ENCODE measurements at places on chromosomes 11 and 22.
A peak's percentile ranks its signal among the peaks of the same experiment; 100 is the strongest.

DNA sequence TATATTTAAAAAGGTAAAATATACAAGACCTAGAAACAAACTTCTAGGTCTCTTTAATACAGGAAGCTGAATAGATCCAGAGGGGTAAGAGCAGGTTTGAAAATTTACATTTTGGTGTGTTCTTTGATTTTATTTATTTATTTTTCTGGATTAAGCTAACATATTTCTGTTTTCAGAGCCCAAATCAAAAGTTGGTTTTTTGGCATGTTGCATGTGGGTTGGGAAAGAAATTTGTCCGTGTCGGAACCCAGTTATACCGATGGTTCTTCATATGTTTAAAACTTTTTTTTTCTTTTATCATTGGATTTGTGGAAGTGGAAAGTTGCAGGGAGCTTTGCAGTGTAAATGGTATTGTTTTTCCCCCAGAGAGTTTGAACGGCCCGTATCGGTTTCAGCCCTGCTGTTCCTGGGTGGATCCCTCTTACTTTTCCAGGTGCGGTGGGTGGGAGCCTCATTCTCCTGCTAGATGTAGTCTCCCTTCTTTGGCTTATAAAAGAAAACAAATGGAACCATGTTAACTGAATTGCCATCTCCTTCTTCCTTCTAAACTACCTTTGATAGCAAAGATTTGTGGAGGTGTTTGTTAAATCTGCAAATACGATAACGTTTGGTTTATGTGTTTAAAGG lies 746 bp downstream of the CTNND1 start:
- DNase-seq: no peak

GRCh38 chr11:20197881-20198280 lies 37.6 kb upstream of the DBX1 start:
- no peak for DNase-seq

GRCh38 chr11:46234311-46234710 lies 43.2 kb upstream of the CREB3L1 start:
- no peak for DNase-seq

- no peak for DNase-seq
Observed at GRCh38 chr11:60170566-60170965, 12.3 kb downstream of the MS4A6A start.

DNA sequence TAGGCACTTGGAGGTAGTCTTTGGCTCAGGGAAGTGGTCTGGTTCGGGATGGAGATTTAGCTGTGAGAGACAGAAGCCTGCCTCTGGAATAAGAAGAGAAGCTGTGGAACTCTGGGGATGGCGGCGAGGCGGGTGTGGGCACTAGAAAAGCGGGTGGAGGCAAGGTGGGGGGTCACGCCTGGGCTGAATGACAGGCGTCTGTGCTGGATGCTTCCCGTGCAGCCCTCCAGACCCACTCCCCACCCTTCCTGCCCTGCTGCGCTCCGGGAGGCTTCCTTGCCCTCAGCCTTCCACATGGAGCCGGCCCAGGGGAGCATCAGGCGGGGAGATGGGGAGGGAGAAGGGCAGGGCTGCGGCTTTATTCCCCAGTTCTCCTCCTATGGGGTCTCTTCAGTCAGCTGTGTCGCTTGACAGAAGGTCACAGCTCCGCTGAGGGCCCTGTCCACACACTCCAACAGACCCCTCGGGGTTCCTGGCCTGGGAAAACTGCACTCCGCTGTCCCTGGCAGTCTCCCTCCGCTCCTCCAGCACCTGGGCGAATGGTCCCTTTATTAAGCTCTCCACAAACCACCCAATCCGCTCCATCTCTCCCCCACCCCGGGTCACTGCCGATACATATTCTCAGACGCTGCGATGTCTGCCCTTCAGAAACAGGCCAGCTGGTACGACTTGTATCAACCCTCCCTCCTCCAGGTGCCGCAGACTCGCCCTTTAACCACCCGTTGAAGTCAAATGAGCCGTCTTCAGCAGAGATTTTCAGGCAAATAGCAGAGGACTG lies 6.2 kb downstream of the DNAJB13 start:
- peak; percentile 89 for DNase-seq

DNA sequence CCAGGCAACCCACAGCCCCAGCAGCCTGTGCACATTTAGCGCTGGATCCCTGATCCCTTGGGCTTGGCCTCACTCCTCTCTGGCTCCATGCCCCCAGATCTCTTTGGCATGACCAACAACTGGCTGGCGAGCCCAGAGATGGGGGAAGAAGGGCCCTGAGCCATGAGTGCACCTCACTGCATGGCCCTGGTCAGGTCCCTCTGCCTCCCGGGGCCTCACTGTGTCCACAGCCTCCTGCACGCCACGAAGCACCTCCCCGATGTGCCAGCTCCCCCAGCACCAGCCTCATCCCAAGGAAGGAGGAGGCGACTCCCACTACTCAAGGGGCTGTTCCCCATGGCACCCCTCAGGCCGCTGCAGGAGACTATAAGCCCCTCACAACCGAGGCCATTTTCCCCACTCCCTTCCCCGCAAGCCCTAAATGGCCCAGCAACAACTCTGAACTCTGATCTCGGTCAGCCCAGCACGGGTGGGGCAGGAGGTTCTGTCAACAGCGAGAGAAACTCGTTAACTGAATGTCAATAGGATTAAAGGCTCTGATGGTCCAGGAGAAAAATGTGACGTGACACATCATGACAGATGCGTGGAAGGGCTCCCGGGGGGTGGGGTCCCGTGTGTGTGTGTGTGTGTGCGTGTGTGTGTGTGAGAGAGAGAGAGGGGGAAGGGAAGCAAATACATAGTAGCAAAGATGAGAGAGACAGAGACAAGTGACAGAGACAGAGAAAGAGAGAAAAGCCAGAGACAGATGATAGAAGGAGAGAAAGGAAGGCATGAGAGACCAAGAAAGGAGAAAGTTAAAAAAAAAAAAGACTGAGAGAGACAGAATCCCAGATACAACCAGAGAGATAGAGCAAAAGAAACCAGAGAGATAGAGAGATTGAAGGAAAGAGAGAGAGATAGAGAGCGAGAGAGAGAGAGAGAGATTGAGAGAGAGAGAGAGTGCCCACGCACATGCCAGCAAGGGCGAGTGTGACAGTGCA lies 28.4 kb upstream of the SYT7 start:
- DNase-seq: no peak

GRCh38 chr11:67271541-67272284 lies 5.4 kb downstream of the GRK2 start:
- DNase-seq: no peak

- DNase-seq: no peak
Observed at GRCh38 chr22:38406617-38407016, 48.4 kb downstream of the KCNJ4 start.

DNA sequence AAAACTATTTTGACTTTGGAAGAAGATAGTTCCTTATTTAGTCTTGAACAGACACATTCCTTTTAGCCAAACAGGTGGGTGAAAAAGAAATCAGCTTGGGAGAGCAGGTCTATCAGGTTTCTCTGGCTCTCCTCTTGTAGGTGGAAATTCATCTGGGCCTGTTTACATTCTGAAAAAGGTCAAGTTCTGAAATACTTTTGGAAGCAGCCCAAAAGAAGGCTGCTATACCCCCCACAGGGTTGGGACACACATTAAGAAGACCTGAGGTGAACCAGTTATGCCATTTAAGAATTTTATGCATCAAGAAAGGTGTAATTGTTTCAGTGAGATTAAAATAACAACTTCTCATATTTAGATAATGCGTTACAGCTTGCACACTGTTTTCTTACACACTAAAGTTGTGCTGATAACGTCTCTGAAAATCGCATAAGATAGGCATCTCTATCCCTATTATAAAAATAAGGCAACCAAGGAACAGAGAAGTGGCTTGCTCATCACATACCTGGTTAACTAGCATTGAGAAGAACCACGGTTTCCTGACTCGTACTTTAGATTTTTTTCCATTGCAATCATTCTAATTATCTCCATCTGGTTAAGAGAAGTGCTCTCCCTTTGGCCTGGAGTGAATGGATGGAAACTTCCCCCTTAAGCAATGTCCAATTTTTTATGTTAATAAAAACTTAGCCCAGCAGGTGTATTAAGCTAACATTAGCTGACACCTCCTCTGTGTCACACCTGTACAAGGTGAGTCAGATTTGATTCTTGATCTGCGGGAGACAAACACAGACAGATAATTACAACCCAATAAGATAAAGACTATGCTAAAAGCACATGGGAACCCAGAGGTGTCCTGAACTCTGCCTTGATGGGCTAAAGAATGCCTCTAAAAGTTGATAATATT lies 60.5 kb upstream of the UCP3 start:
- DNase-seq: peak; percentile 64

DNA sequence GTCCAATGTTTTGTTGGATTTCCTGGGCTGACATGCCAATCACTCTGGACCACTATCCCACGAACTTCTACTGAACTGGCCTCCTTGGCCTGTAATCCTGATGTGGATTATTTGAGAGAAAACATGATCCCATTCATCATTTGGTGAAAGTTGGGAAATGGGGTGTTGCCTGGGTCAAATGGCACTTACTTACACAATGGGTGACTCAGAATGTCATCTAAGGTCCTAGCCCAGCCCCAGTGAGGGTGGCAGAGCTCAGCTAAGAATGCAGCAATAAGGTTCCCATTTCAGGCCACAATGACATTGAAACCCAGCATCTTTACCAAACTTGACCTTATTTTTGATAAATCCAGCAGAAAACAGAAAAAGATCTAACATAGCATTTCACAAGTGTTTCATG lies 8.0 kb upstream of the DSCAML1 start:
- no peak for DNase-seq

Measured in DMS79 treated with DMSO at 0.1 percent for 48 hours (cell line).